ENCODE measurements at places on chromosomes 16 and 17.

GRCh38 chr16:1171001-1171400 lies 18.1 kb downstream of the CACNA1H start:
- no peak for DNase-seq

DNA sequence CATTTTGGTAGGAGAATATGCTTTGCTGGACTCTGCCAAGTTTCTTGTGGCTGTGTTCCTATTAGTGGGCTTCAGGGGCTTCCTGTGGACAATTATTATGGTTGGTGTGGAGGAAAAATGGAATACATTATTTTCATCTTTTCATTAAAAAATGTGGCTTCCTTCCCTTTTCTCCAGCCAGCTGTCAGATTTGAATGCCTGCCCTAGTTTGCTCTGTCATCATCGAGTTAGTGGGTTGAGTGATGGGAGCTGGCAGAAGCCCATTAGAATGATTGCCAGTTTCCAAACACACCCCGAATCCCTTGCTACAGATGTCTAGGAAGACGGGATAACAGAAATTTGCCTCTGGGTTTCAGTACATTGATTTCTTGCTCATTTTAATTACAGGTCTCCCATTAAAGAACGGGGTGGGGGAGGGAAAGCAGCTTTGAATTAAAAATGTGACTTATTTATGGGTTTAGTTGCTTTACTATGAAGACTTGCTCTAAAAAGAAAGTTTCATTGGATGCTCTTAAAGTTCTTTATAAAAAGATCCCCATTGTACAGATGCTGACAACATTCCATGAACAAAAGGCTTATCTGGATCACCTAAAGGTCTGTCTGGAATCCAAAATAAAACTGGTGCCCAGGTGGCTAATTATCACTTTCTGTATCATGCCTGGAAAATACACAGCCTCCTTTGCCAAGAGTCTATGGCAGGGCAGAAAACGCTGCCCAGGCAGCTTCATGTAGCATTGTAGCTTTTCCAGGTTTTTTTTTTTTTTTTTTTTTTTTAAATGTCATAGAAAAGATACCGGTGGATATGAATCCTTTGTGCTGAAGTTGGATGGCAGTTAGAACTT lies 103.6 kb downstream of the PRKCA start:
- no peak for DNase-seq

GRCh38 chr17:55426851-55427586 lies 5.4 kb upstream of the MMD start:
- no peak for DNase-seq

DNA sequence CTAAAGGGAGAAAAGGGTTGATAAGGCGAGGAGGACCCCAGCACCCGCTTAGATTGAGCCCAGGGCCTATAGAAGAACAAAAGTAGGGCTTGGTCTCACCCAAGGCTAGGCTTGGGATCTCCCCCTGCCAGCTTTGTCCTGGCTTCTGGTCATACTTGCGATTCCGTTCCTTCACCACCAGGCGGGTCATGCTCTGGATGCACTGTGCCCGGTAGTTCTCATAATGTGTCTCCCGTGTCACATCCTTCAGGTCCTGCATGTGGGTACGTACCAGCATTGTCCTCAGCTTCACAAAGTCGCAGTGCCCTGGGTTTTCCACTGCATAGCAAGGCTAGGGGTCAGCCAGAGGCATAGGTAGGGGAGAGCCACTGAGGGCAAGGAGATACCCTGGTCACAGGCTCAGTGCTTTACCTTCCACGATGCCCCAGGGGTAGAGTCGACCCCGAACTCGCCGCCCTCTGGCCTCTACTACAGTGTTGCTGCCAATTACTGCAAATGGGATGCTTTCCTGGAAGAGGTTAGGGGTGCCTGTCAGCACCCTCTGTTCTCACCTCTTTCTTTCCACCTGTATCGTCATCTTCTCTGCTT lies 6.5 kb upstream of the MTMR4 start:
- DNase-seq, result no peak

- DNase-seq, result no peak
Observed at GRCh38 chr16:9772526-9773225, 409.6 kb downstream of the GRIN2A start.

DNA sequence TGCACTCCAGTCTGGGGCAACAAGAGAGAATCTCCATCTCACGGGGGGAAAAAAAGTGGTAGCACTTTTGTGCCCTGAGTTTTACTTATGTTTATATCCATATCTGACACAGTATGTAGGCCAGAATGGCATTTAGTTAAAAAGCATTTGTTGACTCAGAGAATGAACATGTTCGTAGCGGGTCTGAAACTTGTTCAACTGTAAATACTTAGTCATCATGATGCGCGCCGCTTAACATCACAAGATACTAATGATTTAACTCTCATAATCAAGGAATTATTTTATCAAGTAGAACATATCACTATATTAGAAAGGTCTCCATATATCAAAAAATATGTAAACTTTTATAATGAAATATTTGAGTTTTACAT lies 55.3 kb upstream of the ITGA2B start:
- no peak for DNase-seq

- no peak for DNase-seq
Observed at GRCh38 chr16:60285794-60286193, 1551.7 kb upstream of the GOT2 start.

DNA sequence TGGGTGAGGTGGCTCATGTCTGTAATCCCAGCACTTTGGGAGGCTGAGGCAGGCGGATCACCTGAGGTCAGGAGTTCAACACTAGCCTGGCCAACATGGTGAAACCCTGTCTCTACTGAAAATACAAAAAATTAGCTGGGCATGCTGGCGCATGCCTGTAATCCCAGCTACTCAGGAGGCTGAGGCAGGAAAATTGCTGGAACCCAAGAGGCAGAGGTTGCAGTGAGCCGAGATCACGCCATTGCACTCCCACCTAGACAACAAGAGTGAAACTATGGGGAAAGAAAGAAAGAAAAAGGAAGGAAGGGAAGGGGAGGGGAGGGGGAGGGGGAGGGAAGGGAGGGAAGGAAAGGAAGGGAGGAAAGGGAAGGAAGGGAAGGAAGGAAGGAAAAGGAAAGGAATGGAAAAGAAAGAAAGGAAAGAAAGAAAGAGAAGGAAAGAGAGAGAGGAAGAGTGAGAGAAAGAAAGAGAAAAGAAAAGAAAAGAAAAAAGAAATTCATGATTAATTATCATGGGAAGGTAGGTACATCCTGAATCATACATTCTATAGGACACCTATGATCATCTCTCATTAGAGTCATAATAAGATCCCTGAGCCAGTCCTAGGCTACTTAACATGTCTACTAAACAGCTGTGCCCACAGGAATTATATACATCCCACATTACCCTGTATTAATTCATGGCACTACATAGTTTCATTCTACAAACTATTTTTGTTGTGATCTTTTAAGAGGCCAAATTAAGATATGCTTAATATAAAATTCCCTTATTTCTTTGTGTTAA lies 40.9 kb downstream of the CREBBP start:
- no peak for DNase-seq

DNA sequence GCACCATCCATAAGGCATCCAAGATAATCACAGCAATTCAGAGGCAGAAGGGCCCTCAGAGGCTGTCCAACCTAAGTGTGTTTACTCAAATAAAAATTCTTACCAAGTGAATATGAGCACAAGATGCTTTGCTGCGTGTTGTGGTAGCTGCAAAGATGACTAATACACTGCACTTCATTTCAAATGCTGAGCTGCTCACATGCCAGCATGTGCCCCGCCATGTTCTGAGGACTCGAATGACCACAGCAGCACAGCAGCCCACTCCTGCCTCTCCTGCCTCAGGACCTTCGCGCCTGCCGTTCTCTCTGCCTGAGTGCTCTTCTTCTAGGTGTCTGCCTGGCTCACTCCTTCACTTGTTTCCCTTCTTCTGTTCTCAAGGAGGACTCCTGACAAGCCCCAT lies 19.0 kb downstream of the PIK3R5 start:
- DNase-seq, result no peak

DNA sequence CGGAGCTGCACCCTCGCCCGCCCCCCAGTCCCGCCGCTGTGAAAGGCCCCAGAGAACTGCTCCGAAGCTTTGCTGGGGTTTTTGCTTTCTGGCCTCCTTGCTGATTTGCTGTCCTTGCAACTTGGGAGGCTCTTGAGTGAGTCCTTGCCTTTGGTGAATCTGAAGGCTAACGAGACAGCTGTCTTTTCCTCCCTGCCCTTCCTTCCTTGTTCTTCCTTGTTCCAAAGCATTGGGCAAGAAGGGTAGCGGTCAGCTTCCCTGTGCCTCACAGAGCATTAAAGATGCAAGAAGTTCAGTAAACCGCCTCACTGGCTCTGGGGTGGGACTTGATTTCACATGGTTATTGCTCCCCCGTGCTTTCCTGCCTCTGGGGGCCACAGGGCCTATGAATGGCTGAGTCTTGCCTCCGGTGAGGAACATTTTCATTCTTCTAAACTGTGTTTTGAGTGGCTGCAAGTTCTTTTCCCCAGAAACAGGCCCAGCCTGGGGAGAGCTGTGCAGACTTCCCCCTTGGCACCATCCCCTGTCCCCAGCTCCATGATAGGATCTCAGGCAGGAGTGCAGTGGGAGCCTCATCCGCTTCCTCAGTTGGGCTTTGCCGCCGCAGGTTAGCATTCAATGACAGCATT lies 1.4 kb downstream of the YPEL2 start:
- no peak for DNase-seq

GRCh38 chr16:23663918-23664317 lies 14.8 kb upstream of the PLK1 start:
- no peak for DNase-seq

DNA sequence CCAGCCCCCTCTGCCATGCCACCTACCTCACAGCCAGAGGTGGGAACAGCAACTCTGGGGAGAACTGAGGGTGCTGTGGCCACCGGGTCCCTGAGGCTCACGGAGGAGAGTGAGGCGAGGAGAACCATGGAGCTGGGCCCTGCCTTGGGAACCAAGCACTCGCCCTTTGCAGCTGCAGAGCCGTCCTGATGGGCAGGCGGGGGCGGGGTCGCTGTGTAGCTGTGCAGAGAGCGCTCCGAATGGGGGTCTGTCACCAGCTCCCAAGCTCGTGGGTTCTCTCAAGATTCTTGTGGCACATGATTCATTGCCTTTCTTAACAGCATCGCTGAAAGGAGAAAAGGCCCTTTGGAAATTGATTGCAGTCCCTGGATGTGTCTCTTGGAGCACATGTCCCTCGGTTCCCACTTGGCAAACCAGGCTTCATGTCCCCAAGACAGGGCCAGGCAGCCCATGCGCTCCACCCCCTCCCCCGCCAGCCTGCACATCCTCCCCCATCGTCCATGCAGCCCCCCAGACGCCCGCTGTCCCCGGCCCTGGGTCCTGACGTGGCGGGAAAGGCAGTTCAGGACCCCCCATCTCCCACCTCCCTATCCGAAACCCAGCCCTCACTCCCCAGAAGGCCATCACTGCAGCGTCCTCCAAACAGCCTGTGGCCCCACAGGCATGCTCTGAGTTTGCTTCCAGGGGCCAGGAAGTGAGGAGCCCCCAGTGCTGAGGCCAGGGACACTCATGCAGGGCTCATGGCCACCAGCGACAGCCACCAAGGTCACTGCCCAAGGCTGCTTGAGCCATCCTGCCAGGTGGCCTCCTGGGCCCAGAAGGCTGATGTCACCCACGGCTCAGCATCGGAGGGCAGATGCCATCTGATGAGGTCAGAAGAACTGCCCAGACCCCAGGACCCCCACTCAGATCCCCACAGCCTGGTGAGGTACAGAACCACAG lies 20.6 kb upstream of the CHMP6 start:
- DNase-seq, result no peak

- no peak for DNase-seq
Observed at GRCh38 chr16:86085161-86085611, 186.2 kb downstream of the IRF8 start.

DNA sequence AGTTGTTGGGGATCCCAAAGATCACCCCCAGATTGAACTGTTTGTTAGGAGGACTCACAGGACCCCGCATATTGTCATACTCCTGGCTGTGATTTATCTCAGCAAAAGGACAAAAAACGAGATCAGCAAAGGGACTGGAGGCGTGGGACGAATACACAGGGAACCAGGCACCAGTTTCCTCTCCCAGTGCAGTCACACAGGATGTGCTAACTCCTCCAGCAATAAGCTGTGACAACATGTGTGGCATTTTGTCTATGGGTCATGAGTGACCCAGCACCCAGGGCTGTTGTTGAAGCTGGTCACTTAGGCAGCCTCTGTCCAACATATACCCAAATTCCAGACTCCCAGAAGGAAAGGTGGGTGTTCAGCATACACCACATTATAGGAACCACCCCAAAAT lies 60.9 kb downstream of the CPPED1 start:
- DNase-seq, result no peak

DNA sequence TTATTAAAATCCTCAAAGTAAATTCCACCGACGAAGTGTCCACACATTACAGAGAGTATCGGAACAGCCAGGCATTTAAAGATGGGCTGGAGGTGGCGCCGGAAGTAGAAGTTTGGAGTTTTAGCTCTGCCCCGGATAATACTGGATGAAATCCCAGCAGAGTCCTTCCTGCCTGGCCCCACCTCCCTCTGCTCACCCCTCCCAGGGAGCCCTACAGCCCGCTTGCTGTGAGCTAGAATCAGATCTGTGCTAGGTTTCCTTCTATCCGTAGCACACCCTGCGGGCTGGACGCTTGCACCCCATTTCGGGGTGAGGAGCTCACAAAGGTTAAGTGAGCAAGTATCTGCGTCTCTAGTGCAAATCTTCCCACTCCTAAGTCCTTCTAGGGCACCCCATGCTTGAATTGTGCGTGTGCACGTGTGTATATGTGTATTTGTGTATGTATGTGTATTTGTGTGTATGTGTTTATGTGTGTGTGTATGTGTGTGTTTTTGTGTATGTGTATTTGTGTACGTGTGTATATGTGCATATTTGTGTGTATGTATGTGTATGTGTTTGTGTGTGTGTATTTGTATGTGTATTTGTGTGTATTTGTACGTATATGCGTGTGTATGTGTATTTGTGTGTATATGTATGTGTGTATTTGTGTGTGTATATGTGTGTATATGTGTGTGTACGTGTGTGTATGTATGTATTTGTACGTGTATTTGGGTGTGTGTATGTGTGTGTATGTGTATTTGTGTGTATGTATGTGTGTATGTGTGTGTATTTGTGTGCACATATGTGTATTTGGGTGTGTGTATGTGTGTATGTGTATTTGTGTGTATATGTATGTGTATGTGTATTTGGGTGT lies 61.4 kb downstream of the HAPSTR1 start:
- no peak for DNase-seq

DNA sequence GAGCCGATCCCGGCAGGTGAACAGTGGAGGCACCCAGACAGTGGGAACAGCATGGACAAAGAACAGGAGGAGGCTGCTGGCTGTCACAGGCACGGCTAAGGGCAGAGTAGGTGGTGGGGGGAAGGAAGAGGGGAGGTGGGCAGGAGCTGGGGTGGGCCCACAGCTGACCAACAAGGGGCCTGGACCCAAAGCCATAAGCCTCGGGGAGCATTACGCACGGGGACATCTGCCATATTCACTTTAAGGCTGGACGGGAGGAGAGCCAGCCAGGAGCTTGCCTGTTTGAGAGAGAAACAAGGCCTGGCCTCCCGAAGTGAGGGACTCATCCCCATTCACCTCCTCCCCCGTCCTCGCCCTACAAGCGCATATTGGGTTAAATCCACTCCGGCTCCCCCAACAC lies 19.6 kb upstream of the HAP1 start:
- DNase-seq, result no peak

- no peak for DNase-seq
Observed at GRCh38 chr17:19337712-19338023, 24.9 kb downstream of the B9D1 start.

Data from stimulated activated CD4-positive, alpha-beta T cell treated with anti-CD3 and anti-CD28 coated beads, Interleukin-15, amount 100 ng/mL, for 48 hours (primary cell).